ENCODE measurements at places on chromosomes 1 and 21. TPM values are rescaled to one million over a fixed set of nuclear protein-coding genes. Genes with fewer than 3 reads are reported as not detected.

GRCh38 chr1:238488401-238488800 is 597.7 kb upstream of the ZP4 start:
- no peak for DNase-seq

ZNF644 gene
- 17.1 TPM for total RNA-seq

MMEL1 gene
- not detected for total RNA-seq

SPATA45 gene
- total RNA-seq, result not detected

DNA sequence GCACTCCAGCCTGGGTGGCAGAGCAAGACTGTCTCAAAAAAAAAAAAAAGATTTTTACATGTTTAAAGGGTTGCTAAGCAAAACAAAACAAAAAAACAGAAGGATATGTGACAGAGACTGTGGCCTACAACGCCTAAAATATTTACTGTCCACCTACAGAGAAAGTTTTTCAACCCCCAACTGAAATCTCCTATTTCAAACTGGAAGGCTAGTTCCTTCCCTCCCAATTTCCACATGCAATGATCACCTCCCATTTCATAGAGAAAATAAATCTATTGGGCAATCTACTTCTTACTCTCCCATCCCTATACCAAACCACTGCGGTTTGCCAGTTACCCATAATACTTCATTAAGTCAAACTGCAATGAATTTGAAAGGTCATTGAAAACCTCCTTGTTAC is 74.2 kb downstream of the ST3GAL3 start:
- DNase-seq, result no peak

- no peak for DNase-seq
These were observed 34.2 kb downstream of the VWA5B1 start for GRCh38 chr1:20324704-20325406.

All from ascending aorta (tissue), 2 donors.